ENCODE measurements at places on chromosomes 4 and X.

GRCh38 chrX:108271397-108271787, 166.8 kb downstream of the COL4A6 start:
- no peak for DNase-seq

DNA sequence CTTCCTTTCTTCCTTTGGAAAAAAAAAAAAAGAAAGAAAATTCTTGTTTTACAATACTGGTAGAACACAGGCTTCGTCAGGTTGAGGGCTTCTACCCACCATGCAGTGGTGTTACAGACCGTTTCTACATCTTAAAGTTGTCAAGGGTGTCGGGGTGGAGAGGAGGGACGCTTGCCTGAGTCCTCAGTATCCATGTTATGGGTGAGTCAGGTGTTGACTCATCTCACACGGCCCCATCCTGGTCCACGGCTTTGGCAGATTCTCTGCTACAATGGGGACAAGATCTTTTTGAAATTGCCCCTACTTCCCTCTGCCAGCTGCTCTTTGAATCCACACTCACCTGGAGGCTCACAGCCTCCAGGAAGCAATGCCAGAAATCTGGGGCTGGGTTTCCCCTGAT, 310.3 kb upstream of the ZFP42 start:
- no peak for DNase-seq

DNA sequence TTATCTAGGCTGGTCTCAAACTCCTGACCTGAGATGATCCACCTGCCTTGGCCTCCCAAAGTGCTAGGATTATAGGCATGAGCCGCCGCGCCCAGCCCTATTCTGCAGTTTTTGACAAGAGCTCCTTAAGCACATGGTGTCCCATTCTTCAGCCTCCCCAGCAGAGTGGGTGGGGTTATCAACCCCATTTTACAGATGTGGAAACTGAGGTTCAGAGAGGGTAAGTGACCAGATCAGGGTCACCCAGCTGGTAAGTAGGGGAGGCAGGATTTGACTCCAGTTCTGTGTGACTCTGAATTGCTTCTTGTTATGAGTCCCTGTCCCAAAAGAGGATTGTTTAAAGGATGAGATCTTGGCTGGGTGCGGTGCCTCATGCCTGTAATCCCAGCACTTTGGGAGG, 14.5 kb downstream of the MAN2B2 start:
- DNase-seq = no peak

DNA sequence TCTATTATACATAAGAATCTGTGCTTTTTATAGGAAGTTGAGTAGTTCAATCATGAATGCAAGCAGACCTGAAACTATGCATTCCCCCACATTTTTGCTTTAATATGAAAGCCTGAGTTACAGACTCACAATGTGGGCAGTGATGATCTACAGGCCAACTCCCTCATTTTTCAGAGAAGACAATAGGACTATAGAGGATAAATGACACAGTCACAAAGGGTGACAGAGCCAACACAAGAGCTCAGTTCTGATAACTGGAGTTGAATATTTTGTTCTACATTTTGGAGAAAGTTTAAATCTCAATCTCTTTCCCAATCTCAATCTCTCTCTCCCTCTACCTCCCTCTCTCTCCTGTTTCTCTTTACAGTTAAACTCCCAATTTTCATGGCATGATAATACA, 27.0 kb downstream of the MBNL3 start:
- DNase-seq = no peak

- DNase-seq = no peak
Observed at GRCh38 chr4:36285784-36286480, 4.5 kb downstream of the DTHD1 start.

- no peak for DNase-seq
Observed at GRCh38 chr4:150746156-150746555, 164.2 kb downstream of the MAB21L2 start.

DNA sequence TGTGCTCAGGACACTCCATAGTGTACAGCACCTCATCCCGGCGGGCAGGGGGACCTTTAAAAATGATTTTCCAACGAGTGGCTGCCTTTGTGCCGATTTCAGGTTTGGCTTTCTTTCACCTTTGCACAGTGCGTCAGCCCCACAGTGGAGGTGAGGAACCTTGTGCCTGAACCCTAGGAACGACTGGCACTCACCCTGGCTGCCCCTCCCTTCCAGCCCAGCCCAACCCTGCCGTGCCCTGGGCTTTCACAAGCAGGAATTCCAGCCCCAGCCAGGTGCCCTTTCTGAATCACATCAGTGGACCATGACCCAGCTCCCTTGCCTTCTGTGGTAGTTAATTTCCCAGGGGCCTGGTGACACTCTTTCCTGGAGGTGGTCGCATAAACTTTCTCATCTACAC, 1.3 kb downstream of the TMEM164 start:
- no peak for DNase-seq

DNA sequence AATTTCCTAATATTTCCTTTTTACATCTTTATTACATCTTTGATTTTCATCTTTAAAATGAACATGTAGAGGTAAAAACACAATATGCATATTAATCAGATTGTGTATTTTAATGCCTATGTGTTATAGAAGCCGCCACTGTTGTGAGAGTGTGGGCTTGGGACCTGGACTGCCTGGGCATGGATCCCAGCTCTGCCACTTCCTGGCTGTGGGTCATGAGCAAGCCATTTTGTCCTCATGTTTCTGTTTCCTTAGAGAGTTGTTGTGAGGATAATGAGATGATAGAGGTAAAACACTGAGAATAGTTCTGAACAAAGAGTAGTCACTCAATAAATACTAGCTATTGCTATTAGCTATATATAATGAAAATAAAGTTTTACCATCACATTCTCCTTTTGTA, 38.4 kb upstream of the SCOC start:
- DNase-seq = no peak

DNA sequence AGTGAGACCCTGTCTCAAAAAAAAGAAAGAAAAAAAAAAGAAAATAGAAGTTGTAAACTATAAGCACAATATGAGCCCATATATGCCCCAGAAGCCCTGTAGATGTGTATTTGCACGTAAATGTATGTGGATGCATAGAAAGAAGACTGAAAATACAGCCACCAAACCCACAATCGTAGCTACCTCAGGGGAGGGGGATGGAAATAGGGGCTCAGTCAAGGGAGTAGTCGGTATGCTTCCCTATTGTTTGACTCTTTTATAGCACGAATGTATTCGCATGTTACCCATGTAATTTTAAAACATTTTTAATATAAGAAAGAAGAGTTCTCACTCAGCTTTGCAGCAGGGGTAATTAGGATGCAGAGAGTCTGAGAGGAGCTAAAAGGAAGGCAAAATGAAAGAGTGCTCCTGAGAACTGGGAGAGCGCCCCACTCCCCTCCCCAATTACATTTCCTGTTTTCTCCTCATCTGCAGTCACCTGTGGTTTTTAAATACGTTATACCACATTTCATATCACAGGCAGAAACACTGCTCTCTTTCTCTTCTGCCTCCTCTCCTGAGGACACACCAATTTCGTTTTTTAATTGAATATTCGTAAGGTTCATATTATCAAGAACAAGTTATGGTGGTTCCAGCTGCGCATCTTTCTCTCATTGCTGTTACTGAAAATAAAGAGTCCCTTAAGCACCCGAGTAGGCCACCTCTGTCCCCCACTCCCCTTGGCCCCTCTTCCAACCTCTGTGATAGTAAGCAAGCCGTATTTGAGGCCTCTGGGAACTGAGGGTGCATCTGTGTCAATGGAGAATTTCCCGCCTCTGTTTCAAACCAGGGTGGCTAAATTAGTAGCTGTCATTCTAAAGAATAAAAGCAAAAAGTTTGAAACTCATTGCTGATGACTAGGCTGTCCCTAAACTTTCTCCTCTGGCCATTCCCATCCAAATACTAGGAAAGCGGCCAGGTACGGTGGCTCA, 10.7 kb downstream of the SEPTIN6 start:
- no peak for DNase-seq

DNA sequence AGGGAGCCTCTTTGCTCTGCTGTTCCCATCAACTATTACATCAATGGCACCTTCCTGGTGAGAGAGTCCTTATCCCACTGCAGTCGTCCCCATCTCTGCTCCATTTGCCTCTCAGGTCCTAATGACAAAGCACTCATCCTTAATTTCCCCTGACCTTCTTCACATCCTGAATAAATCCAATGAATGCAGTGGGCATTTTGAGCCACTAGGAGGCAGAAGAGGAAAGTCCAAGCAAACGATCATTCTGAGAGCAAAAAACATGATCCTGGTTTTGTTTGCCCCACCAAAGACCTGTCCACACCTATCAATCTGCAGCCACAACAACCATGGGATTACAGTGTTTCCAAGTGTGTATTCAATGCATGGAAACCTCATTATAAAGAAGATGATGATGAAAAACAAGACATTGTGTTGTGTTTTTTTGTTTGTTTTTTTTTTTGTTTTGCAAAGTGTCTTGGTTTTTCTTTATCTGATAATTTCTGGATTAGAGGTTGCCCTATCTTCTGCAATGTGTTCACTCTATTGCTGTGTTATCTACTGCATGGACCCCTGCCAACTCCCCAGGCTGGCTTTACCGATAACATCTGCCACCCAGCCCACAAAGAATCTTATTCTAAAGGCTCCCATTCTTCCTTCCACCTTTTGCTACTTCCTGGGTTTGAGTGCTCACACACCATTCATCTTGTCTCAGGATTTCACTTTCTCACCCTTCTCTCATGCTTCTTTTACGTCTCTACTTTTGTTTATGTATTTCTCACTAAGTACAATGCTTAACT, 207.2 kb downstream of the NLGN4X start:
- no peak for DNase-seq

DNA sequence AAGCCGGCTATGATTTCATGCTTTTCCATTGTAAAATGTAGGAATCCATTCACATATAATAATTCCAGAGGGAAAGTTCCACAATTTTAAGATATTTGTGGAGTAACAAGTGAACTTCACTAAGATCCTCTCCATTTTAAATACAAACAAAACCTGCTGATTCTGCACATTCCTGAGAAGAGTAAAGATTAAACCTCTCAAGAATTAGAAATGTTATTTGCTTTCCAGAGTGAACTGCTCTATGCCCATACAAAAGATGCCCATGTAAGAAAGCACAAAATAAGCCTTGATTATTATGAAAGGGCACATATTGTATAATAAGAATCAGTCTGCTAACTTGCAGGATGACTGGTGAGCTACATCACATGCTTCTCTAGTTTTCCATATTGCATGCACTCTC, 241.5 kb downstream of the COX18 start:
- DNase-seq = no peak

- no peak for DNase-seq
Observed at GRCh38 chr4:40995850-40996249, 218.5 kb downstream of the APBB2 start.

DNA sequence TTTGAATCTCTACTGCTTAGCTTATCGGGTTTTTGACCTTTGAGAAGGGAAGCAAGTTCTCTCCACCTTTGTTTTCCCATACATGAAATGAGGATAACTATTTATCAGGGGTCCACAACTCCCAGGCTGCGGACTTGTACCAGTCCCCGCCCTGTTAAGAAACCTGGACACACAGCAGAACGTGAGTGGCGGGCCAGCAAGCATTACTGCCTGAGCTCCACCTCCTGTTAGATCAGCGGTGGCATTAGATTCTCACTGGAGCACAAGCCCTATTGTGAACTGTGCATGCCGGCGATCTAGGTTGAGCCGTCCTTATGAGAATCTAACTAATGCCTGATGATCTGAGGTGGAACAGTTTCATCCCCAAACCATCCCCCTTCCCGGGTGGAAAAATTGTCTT, 579.5 kb downstream of the GALNTL6 start:
- no peak for DNase-seq

GRCh38 chrX:10922159-10922558, 189.0 kb upstream of the HCCS start:
- no peak for DNase-seq

GRCh38 chr4:8534129-8534528, 46.1 kb upstream of the GPR78 start:
- no peak for DNase-seq

- DNase-seq = no peak
Observed at GRCh38 chr4:113997206-113997605, 17.8 kb upstream of the ARSJ start.

GRCh38 chr4:25001509-25001908, 29.2 kb downstream of the LGI2 start:
- DNase-seq = no peak

GRCh38 chrX:85964744-85965143, 82.6 kb downstream of the CHM start:
- DNase-seq = no peak

- no peak for DNase-seq
Observed at GRCh38 chrX:22365460-22365859, 92.7 kb downstream of the CBLL2 start.

GRCh38 chr4:106035204-106035603, 139.9 kb downstream of the NPNT start:
- no peak for DNase-seq

DNA sequence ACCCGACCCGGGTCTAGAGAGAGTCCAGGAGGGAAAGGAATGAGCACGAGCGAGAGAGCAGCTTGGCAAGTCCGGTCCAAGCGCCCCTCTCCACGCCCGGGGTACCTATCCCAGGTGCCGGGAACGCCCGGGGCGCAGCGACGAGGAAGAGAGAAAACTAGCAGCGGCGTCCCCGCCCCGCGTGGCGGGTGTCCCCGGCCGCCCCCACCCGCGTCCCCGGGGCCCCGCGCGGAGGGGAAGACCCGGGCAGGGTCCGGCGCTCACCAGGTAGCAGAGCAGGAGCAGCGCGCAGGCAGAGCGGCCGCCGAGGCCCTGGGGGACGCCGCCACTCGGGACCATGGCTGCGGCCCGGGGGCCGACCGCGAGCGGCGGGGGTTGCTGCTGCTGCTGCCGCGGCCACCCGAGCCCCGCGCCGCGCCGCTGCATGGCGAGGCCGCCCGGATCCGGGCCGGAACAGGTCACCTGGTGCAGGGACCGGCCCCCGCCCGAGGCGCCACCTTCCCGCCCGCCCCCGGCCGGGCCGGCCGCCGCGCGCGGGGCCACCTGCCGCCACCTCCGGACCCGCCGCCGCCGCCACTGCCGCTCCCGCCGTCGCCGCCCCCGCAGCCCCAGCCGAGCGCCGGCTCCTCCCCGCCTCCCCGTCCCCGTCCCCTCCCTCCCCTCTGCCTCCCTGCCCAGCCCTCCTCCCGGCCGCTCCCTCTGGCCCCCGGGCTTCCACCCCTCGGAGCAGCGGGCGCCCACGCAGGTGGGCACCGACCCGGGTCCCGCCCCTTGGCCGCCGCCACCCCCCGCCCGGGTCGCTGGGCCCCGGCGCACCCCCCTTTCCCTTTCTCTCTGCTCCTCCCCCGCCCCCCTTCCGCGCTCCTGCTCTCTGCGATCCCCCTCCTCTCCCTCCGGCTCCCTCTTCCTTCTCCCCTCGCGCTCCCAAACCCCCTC, at the start of gene SEL1L3:
Gene SEL1L3 (minus strand): TSS at position 578 of the 936 bp plus-strand sequence. CDS start 152 bp downstream, at position 426.
- DNase-seq = no peak

DNA sequence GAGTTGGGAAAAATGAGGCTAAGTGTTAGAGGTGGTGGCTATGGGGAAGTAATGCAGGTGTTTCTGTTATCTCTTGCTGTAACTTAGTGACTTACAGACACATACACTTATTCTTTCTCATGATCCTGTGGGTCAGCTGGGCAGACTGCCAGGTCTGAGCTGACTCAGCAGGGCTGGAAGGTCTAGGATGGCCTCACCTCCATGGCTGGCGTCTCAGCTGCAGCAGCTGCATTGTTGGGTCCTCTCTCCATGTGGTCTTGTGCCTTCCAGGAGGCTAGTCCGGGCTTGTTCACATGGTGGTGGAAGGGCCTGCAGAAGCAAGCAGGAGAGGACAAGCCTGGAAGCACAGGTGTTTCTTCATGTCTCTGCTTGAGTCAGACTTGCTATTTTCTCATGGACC, 172.7 kb downstream of the NHS start:
- DNase-seq = no peak

- no peak for DNase-seq
Observed at GRCh38 chrX:154436983-154437752, at the start of gene GDI1. Gene GDI1 (plus strand): TSS chrX:154437154. CDS start chrX:154437255, 101 bp downstream.

- DNase-seq = no peak
Observed at GRCh38 chr4:130486186-130486585, 1390.2 kb downstream of the C4orf33 start.

All from cortex of kidney (tissue), 1 donor.